ENCODE measurements at places on chromosomes 2 and 18. TPM values are rescaled to one million over a fixed set of nuclear protein-coding genes. Genes with fewer than 3 reads are reported as not detected.

SPHKAP gene
- not detected for total RNA-seq

TUBA3E gene
- not detected for total RNA-seq

UGT1A4 gene
- not detected for total RNA-seq

PCARE gene
- 0.53 TPM for total RNA-seq
